Activated T-cell treated with anti-CD3 and anti-CD28 coated beads for 1 hour (primary cell): ENCODE measurements at places on chromosomes 3 and 15.

GRCh38 chr3:189276444-189277219 lies 104.9 kb downstream of the TPRG1 start:
- no peak for DNase-seq

- no peak for DNase-seq
Measured at GRCh38 chr3:48013288-48013980, 2.8 kb downstream of the MAP4 start.

GRCh38 chr3:184618811-184619210 lies 57.2 kb downstream of the EPHB3 start:
- no peak for DNase-seq

DNA sequence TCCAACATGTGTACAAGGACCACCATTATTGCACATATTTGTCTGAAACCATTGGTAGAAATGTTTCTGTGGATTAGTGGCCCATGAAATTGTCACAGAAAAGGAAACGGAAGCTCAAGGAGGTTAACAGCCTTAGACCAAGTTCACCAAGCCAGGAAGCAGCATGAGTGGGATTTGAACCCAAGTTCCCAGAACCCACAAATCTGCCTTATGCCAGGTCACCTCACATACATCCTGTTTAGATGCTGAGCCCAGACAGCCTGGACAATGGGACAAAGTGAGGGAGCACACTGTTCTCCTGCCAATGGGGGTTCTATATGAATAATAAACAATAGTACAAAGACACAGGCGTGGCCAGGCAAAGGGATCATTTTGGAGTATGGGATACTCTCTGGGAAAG lies 59.6 kb upstream of the CA12 start:
- DNase-seq = no peak

GRCh38 chr15:25887870-25888269 lies 24.7 kb upstream of the ATP10A start:
- no peak for DNase-seq

GRCh38 chr3:178479446-178479845 lies 56.8 kb upstream of the KCNMB2 start:
- no peak for DNase-seq

- DNase-seq = no peak
Measured at GRCh38 chr3:7630351-7630911, 769.5 kb downstream of the GRM7 start.

- no peak for DNase-seq
Measured at GRCh38 chr3:181613813-181614212, 97.9 kb upstream of the SOX2 start.

DNA sequence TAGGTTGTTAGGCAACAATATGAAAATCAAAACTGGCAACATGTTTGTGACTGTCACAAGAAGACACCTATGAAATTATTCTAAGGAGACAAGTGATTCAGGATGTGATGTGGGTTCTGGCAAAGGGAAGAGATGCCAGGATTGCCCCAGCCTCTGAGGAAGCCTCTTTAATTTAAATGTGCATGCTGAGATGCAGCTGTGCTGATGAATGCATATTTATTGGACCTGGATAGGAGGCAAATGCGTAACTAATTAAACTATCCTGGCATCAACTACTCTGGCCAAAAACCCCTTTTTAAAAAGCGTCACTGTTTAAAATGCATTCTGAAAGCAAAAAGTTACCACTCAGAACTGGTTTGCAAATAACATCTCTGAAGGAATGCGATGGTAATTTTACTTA lies 176.5 kb upstream of the DPH6 start:
- no peak for DNase-seq

- no peak for DNase-seq
Measured at GRCh38 chr3:101311676-101312075, 8.7 kb downstream of the IMPG2 start.

GRCh38 chr15:40069178-40070165 lies 30.5 kb upstream of the SRP14 start:
- no peak for DNase-seq

DNA sequence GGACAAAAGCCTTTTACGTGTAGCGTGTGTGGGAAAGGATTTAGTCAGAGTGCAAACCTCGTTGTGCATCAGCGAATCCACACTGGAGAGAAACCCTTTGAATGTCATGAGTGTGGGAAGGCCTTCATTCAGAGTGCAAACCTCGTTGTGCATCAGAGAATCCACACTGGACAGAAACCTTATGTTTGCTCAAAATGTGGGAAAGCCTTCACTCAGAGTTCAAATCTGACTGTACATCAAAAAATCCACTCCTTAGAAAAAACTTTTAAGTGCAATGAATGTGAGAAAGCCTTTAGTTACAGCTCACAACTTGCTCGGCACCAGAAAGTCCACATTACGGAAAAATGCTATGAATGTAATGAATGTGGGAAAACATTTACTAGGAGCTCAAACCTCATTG lies 10.5 kb downstream of the ZNF35 start:
- DNase-seq = no peak

DNA sequence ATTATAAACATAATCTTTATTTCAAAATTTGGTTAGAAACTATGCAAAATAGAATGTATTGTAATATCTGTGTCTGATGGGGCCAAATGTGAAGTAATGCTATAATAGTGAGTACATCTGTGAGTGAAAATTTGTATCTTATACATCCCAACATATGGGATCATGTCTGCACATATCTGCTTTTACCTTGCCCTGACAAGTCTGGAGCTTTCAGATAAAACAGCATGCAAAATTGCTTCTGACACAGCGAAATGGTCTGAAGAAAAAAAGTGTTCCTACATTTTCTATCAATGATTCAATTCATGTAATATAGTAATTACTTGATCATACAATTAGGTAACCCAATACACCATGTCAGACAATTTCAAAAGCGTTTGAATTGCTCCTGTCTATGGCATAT lies 58.1 kb upstream of the P3H2 start:
- DNase-seq = no peak

GRCh38 chr3:55815262-55815661 lies 328.2 kb upstream of the WNT5A start:
- DNase-seq = no peak

GRCh38 chr3:103977417-103977816 lies 1389.3 kb upstream of the ALCAM start:
- no peak for DNase-seq

DNA sequence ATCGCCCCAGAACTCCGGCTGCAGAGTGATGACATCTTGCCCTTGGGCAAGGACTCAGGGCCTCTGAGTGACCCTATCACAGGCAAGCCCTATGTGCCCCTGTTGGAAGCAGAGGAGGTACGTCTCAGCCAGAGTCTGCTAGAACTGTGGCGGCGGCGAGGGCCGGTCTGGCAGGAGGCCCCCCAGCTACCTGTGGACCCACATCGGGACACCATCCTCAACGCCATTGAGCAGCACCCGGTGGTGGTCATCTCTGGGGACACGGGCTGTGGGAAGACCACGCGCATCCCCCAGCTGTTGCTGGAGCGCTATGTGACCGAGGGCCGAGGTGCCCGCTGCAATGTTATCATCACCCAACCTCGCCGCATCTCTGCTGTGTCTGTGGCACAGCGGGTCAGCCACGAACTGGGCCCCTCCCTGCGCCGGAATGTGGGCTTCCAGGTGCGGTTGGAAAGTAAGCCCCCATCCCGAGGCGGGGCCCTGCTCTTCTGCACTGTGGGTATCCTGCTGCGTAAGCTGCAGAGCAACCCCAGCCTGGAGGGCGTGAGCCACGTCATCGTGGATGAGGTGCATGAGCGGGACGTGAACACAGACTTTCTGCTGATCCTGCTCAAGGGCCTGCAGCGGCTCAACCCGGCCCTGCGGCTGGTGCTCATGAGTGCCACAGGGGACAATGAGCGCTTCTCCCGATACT lies 43.4 kb downstream of the DHX30 start:
- DNase-seq = no peak

GRCh38 chr15:75104804-75105557 lies 81.6 kb downstream of the PPCDC start:
- no peak for DNase-seq

DNA sequence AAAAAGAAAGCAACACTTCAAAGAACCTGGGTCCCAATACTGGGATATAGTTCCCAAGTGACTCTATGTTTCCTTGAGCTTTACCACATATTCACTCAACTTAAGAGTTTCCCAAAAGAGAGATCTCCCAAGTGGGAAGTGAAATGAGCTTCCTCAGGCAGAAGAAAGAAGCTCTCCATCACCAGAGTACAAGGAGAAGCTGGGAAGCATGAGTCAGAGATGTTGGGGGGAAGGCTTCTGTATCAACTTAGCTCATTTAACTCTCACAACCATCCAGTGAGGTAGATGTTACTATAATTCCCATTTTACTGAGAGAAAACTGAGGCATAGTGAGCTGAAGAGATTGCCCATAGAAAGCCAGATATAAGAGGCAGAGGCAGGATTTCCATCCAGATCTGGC lies 47.0 kb upstream of the TRIM42 start:
- no peak for DNase-seq

- DNase-seq = no peak
Measured at GRCh38 chr15:22265056-22265945, 185.0 kb downstream of the OR4M2 start.

DNA sequence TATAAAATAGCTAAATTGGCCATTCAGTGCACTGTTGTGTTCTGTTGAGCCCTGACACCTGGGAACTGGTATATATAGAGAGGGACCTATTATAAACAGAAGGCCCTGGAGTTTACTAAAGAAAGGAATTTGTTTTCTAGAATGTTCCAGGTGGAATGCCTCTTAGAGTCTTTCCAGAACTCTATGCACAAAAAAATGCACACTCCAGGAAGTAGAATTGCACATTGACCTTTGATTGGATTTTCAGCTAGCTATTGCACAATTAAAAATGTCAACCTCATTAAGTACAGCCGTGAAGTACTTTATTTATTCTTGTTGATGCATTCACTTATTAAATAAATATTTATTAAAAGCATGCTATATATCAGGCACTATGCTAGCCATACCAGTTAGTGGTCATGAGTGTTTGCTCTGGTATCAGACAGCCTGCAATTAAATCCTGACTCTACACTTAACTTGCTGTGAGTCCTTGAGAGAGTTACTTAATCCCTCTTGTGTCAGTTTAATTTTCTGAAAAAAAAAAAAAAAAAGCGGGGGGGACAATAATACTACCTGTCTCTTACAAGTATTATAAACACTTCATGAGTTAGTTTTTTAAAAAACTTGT lies 40.8 kb downstream of the NDUFB4 start:
- DNase-seq = no peak

DNA sequence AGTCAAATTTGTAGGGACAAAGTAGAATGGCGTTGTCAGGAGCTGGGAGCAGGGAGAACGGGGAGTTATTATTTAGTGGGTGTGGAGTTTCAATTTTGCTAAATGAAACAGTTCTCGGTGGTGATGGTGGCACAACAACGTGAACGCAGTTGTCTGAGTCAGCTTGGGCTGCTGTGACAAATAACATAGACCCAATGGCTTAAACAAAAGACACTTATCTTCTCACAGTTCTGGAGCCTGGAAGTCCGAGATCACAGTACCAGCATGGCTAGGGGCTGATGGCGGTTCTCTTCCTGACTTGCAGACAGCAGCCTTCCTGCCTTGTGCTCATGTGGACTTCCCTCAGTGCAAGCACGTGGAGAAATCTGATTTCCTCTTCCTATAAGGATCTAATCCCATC lies 90.2 kb downstream of the CHSY1 start:
- DNase-seq = no peak

- no peak for DNase-seq
Measured at GRCh38 chr3:163939926-163940325, 1138.4 kb downstream of the SI start.

GRCh38 chr3:178475062-178475461 lies 61.2 kb upstream of the KCNMB2 start:
- no peak for DNase-seq

GRCh38 chr3:38521391-38521987 lies 25.3 kb downstream of the EXOG start:
- peak; percentile 51 for DNase-seq

- DNase-seq = no peak
Measured at GRCh38 chr3:18827664-18828063, 320.6 kb upstream of the KCNH8 start.

DNA sequence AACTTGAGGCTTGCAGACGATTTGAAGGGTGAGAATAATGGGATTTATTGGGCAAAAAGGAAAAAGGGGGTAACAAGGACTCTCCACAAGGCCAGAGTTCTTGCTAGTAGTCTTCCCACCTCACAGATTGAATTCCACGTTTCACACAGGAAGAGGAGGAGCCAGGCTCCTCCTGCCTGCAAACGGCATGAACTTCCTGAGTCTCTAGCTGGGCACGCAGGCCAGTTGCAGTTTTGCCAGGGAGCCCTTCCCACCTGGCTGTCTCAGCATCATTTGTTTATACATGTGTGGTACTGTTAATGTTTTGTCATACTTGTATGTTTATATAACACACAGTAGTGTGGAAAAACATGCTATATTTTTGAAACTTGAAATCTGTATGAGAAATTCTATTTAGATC lies 155.0 kb downstream of the NLGN1 start:
- DNase-seq = no peak

GRCh38 chr15:51341366-51342226 lies at the start of gene GLDN:
TSS of gene GLDN (plus strand) at chr15:51341655. CDS start at chr15:51341685, 30 bp downstream.
- no peak for DNase-seq

DNA sequence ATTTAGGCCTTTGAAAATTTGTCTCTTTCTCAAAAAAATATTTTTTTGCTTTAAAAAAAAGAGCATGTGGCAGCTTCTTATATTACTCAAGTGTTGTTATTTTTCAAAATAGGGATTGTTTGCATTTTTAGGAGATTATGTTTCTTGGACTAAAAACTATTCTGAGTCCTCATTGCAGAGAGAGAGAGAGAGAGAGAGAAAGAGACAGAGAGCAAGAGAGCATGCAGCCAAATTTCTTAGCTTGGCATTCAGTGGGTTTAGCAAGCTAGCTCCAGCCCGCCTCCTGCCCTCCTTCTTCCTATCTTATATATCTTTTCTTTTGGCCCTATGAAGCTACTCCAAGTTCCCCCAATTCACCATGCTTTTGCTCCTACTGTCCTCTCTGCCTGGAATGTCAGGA lies 55.7 kb downstream of the CEMIP start:
- DNase-seq = no peak

DNA sequence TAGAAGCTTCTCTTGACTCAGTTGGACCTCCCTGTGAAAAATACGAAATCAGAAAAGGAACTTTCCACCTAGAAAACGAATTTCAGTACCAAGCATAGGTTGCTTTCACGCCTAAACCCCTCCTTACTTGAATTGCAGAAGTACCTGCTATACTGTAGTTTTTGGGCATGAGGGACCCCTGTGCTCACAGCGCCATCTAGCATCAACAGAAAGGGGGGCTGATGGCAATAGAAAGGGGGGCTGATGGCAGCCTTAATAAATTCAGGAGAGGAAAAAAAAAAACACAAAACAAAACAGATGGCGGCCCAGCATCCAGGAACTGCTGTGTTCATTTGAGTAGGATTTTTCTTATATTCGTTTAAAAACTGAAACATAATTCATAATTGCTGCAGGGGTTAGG lies 96.7 kb downstream of the NPAP1 start:
- no peak for DNase-seq
